ENCODE measurements at places on chromosomes 6 and 20. TPM values are rescaled to one million over a fixed set of nuclear protein-coding genes. Genes with fewer than 3 reads are reported as not detected.

Gene SCRT2
- not detected for total RNA-seq

Gene BACH2
- total RNA-seq, result 0.39 TPM

Gene DEFB132
- not detected for total RNA-seq

Gene SCUBE3
- total RNA-seq, result 0.53 TPM

Gene PERP
- total RNA-seq, result 19.0 TPM

Gene TAF4
- 3.1 TPM for total RNA-seq
